ENCODE measurements at places on chromosomes 1 and 21.

GRCh38 chr1:52634111-52634510 lies 1.1 kb downstream of the SHISAL2A start:
- DNase-seq: no peak

DNA sequence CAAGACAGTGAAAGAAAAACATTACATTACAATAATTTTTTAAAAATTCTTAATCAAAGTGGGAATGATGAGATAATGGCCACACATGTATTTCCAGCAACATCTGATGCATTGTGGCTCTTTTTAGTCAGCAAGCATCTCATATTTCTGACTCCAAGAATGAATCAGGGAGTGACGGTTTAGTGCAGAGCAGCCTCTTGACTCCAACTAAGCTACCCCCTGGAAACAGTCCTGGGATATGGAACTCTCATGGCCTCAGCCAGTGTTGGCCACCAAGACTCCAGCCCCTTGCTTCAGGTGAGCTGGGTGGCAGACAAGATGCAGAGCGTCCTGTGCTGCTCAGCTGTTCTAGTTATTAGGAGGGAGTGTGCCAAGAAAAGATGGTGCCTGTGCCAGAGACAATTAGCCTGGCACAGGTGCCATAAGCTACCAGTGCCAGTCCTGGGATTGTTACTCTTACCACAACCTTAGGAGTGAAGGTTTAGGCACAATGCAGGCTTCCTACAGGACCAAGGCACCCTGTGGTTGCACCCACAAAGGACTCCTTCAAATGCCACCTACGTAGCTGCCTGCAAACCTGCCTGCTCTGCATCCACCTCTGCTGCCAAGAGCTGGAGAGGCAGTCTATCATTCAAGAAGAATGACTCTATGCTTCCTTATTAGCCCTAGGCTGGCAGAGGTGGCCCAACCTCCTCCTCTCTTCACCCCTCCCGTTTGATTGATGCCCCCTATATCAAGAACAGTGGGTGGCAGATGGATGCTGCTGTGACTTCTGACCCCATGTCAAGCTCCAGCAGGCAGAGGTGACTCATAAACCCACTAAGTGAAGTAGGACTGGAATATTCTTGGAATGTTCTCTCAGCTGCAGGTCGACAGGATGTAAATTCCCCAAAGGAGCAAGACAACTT lies 6.0 kb upstream of the SEC16B start:
- no peak for DNase-seq

GRCh38 chr21:41367945-41368734 lies 6.3 kb downstream of the MX2 start:
- no peak for DNase-seq

GRCh38 chr1:203346060-203346768 lies 4.7 kb downstream of the FMOD start:
- DNase-seq: no peak

GRCh38 chr1:170385750-170386149 lies 146.2 kb upstream of the GORAB start:
- no peak for DNase-seq

Data from DMS153 (cell line).